Fibroblast of villous mesenchyme (primary cell): ENCODE measurements at places on chromosomes 4 and X.

GRCh38 chrX:20654596-20655106 lies 387.9 kb upstream of the RPS6KA3 start:
- no peak for DNase-seq

- no peak for DNase-seq
Observed at GRCh38 chr4:1768367-1769034, 24.6 kb upstream of the FGFR3 start.

GRCh38 chr4:68865188-68865638 lies 49.4 kb downstream of the UGT2B10 start:
- DNase-seq, result no peak

- DNase-seq, result no peak
Observed at GRCh38 chr4:146194212-146194611, 18.7 kb downstream of the LSM6 start.

DNA sequence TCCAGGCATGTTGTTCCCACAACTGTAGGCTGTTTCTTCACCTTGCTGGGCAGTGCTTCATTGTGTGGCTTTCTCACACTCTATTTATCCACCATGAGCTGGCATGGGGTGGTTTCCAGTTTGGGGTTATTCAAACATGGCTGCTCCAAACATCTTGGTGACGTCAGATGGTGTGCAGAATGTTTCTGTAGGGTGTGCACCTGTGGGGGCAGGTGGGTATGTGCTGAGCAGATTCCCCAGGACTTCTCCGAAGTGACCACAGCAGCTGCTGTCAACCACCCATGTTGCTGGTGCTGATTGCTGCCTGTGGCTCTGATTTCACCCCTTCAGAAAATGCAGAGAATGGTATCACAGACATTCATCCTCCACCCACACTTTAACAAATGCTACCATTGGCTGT lies 5.0 kb upstream of the PSAPL1 start:
- no peak for DNase-seq

DNA sequence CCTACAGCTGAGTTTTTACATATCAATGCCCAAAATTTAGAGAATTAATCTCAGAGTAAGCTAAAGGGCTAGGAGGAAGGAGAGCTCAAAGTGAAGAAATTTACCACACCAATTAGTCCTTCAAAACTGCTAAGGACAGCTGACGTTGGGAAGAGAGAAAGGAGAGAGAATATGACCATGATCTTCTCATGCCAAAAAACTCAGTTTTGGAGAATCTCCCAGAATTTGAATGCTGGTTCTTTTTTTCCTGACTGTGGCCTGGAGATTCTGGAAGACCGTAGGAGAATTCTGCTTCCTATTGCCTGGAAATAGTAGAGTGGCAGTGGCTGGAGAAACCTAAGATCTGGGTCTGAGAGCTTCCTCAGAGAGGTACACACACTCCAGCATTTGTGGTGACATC lies 834.4 kb upstream of the SLIT2 start:
- no peak for DNase-seq

GRCh38 chr4:8704632-8705031 lies 112.1 kb downstream of the CPZ start:
- DNase-seq, result no peak

DNA sequence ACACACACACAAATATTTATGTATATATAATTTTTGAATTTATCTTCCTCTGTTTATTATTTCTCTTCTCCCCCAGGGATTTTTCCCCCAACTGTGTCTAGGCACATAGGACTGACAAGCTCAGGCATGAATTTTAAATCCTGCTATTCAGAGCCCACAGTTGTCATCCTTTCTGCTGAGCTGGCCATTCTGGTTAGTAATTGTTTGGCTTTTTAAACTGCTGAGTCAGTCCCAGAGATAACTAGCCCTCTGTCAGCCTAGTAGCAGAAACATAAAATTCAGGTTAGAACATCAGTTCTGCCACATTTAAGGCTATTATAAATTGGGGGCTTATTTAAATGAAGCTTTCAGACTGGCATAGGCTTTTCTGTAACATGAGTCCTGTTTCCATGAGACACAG lies 151.7 kb upstream of the MAOA start:
- DNase-seq, result no peak

- DNase-seq, result no peak
Observed at GRCh38 chr4:43296946-43297528, 404.5 kb downstream of the GRXCR1 start.

DNA sequence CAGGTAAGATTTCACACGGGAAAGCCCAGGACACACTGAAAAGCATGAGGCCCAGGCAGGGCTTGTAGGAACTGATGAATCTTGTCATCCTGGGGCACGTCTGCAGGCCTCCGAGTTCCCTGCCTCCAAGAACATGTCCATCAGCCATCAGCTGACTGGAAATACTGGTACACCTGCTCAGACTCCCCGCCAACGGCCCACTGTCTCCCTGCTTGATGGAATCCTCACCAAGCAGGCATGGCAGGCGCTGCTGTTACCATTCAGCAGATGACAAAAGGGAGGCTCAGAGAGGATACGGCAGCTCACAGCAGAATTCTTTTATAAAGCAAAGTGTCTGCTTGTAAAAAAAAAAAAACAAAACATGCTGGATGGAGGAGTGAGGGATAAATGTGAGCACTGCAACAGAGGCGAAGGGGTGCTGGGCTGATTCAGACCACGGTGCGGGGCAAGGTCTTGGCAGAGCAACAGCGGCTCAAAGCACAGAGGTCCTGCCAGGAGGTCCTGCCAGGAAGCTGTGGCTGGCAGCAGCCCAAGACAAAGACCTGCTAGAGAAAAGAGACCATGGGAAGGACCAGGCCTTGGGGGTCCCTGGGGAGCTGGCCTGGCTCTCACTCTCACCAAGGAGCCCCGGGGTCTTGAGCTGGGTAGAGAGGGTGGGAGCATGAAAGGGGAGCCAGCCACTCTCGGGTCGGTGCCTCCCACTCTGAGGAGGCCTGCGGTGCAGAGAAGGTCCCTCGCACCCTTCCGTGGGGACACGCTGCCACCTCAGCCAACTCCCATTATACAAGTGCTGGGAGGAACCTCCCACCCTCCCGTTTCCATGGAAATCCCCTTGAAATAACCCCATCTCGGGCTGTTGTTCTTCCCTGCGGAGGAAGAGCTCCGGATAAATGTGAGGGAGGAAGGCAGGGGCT lies 25.6 kb downstream of the PPP2R2C start:
- DNase-seq, result no peak

DNA sequence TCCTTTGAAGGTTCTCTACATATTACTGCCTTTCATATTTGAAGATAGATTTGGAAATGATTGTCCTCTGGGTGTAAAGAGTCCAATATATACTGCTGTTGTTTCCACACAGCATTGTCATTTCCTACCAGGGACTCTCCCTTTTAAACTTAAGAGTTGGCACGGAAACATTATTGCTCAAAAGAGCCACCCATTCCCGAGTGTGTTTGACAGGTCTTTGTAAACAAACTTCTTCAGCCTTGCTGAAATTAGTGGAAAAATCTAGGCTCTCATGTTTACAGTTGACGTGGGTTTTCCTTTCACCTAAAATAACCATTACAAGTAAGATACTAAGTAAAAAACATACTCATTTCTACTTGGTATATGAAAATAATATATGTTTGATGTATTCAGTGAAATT lies 111.4 kb upstream of the LIMCH1 start:
- no peak for DNase-seq

DNA sequence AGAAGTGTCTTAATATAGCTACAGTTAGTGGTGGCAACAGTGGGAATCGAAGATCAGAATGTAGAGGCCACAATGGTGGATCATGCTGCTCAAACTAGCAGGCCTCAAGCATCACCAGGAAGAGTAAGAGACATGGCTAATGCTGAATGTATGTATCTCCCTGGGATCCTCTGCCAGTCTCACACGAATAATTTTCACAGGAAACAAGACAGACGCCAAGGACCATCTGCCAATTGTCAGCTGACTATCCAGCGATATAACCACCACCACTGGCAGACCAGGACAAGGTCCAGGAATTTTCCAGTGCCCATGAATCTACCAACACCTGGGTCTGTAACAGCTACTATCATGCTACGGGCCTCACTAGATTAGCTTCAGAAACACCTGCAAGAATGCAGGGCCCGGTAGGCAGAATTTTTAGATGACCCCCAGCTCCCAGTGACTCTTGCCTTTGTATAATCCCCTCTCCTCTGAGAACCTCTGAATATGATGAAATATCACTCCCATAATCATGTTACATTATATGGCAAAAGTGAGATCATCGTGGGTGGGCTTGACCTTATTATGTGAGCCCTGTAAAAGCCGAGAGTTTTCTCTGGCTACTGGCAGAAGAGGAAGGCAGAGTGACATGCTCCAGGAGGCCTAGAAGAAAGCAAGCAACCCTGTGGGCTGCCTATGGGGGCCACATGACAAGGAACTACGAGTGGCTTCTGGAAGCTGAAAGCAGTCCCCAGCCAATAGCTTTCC lies 429.8 kb downstream of the BCOR start:
- DNase-seq, result no peak

GRCh38 chrX:78624962-78625909 lies 33.9 kb downstream of the RTL3 start:
- DNase-seq, result peak; percentile 28

DNA sequence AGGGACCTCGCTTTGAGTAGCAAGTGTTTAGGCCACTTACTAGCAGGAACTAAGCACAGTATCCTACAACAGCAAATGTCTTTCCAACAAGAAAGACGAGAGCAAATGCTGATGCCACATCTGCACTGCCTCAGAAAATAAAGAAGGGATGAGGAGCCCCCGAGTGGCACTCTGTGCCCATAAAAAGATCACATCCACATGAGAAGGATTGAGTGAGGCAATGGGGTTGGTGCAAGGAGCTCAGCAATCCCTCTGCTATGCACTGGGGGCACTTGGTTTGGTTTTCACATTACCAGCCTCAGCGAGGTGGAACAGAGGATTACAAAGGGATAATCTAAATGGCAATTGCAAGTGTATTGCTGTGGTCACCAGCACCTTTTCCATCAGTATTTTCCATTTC lies 252.8 kb upstream of the SLC7A11 start:
- DNase-seq, result peak; percentile 12

DNA sequence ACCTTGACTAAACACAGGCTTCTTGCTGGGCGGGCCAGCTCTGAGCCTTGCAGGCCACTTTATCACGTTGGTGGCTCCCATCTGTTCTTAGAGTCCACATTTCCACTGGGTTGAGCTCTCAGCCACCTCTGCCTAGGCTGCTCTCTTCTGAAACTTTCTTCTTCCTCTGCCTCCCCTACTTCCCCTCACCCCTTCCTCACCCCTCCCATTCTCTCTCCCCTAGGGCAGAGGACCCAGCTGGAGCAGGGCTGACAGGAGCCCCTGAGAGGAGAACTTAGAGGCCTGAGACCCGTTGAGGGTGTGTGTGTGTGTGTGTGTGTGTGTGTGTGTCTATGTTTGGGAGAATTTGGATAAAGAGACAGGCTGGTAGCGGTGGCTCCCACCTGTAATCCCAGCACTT lies 19.9 kb upstream of the TMSB4X start:
- no peak for DNase-seq

- DNase-seq, result no peak
Observed at GRCh38 chr4:157246964-157247363, 26.4 kb downstream of the GRIA2 start.

GRCh38 chr4:82839624-82840023 lies 41.0 kb upstream of the SCD5 start:
- peak; percentile 44 for DNase-seq

DNA sequence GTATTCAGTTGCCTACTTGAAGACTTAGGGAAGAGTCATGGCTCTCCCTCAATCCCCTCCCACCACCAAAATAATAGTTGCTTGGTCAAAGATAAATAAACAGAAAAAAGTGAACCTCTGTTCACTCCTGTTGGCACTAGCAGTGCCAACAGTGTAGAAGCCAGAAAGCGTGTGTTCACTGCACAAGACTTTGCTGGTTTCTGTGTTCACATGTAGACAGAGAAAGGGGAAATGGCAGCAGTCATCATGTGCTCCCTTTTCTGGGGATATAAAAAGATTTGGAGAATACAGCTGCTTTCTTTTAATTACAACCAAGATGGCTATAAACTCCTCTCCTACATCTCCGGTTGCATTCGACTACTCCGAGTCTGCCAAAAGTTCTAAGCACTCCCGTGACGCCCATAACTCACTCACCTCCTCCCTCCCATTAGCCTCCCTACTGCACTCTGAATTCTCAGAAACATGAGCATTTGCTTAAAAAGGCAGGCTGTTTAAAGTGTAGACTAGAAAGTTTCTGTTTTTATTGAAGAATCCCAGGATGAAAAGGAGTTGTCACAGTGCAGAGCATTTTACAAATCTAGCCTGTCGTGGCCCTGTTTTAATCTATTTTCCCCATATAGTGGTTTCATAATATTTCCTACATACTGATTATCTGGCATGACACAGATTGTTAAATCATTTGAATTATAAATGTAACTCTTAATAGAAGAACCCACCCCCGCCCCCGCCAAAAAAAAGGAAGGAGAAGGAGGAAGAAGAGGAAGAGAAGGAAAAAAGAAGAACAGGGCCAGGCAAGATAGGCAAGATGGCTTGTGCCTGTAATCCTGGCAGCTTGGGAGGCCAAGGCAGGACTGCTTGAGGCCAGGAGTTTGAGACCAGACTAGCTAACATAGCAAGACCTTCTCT lies 16.7 kb downstream of the LGI2 start:
- DNase-seq, result no peak
